ENCODE measurements at places on chromosomes 2 and 18.

DNA sequence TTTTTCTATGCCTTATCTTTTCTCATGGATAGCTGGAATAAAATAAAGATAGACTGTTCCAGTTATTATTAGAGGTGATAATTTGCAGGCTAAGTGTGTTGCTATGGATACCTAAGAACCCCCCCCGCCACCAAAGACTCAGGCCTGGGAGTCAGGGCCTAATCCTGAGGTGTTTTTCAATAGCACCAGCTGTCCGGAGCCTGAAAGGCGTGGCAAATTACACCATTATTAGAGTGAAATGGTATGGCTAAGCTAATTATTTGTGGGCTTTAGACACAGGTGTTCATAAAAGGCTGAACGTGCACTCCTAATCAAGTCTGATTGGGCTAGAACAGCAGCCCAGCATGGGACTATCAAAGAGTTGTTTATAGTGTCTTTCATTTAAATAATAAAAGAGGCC is 293.2 kb upstream of the DCC start:
- DNase-seq = no peak

GRCh38 chr2:218276986-218277755 is 6.9 kb downstream of the PNKD start:
- no peak for DNase-seq

GRCh38 chr18:26004832-26005231 is 85.6 kb downstream of the SS18 start:
- DNase-seq = no peak

DNA sequence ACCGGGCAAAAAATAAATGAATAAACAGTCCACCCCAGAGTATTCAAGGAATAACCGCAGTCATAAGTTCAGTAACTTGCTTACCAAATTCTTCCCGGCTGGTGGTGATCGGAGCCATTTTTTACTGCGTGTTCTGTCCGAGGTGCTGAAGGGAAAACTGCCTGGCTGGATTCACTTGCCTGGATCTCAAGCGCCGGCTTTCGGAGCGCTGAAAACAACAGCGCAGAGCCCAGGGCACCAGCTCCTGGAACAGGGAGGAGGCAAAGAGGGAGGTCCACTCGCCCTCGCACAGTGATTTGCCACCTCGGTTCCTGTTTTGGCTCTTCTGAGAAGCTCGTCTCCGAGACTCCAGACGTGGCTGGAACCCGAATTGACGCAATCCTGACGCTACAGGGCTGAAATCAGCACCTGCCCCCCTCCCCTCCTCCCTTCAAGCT is at the start of gene SYT4:
Gene SYT4, minus strand, starts transcription at position 327 of the 437 bp plus-strand sequence. Its CDS starts 209 bp downstream, at position 118.
- DNase-seq = peak; percentile 6

GRCh38 chr2:161166538-161167409 is 6.5 kb downstream of the TANK start:
- peak; percentile 44 for DNase-seq

- DNase-seq = no peak
Observed at GRCh38 chr2:42385225-42385624, 24.2 kb upstream of the COX7A2L start.

DNA sequence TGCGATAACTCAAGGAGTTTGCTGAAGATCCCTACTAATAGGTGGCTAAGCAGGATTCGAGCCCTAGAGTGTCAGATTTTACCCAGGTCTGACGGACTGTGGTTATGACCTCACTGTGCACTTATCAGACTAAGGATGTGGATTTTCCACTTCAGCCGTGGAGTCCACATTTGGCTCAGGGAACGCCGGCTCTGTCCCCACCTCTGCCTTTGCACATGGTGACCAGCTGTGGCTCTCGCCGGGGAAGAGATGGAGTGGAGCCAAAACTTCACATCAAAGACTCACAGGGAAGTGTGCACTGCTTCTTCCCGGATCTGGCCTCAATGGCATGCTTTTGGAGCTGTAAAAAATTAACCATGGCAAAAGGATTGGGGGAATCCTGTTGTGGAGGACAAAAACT is 249.3 kb upstream of the APCDD1 start:
- no peak for DNase-seq

GRCh38 chr2:154692927-154693326 is 5.6 kb upstream of the KCNJ3 start:
- DNase-seq = no peak

DNA sequence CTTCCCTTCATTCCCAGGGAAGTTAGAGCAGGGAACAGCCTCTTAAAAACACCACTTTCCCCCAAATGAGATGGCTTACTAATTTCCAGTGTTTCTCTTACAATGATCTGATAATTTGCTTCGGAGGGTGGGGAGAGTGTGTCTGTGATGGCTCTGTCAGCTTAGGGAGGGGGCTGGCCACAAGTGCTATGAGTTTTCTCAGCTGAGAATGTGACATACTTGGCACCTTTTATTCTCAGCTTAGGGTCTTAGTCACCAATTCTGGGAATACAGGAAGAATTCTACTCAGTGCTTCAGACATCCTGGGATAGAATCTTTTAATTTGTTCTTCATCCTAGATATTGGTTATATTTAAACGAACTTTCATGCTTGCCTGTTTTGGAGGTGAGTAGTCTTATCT is 64.4 kb downstream of the AOX1 start:
- DNase-seq = no peak

- DNase-seq = no peak
Observed at GRCh38 chr18:26497866-26498265, 50.5 kb downstream of the KCTD1 start.

DNA sequence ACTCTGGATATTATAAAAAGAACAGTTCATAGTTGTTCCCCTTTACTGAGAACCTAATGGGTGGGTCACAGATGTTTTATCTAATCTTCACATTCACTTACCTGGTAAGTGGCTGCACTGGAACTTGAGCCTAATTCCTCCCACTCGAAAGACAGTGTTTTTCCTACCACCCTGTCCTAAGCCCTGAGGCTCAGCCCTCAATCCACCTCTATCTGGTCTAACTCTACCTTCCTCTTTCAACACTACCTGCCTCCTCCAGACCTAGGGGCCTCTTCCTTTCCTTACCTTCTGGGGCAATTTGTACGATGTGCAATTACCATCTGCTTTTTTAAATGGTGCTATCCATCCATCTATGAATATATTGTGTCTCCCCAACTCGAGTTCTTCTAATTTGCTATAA is 9.7 kb upstream of the KIF3C start:
- no peak for DNase-seq

GRCh38 chr2:219028996-219029828 is 12.1 kb downstream of the CFAP65 start:
- DNase-seq = no peak

- DNase-seq = no peak
Observed at GRCh38 chr2:232335859-232336215, 42.7 kb upstream of the ALPP start.

DNA sequence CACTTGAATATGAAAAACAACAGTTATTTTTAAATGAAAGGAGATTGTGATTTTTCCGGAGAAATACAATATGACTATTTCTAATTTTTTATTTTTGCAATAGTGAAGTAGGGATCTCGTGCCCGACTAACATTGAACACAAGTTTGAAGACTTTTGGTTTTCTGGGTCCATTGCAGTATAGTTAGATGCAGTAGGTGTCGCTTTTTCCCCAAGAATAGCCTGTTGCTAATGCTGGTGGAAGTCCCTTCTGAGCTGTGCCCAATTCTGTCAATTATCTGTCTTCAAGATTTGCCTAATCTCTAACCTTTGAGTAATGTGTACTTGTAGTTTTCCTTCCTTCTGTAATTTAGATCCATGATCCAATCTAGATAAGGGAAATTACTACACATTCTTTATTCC is 36.5 kb downstream of the SEMA4F start:
- DNase-seq = no peak

DNA sequence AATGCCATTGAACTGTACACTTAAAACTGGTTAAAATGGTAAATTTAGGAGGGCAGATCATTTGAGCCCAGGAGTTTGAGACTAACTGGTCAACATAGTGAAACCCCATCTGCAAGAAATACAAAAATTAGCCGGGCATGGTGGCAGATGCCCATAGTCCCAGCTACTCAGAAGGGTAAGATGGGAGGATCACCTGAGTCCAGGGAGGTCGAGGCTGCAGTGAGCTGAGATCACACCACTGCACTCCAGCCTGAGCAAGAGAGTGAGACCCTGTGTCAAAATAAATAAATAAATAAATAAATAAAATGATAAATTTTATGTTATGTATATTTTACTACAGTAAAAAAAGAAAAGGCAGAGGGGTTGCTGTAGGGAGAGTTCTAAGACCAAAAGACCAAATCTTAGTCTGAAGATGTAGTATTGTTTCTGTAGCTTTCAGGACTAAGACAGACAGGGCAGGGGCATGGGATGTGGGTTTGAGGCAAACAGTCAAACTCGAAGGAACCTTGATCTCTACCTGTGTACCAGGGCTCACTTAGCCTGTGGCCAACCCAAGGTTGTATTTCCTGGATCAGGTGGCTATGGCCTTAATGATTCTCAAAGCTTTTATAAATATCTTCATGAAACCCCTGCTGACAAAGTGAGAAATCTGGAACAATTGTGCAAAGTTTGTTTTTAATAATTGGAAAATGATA is 316.7 kb downstream of the CYRIA start:
- no peak for DNase-seq

- no peak for DNase-seq
Observed at GRCh38 chr18:22428672-22429071, 11.0 kb upstream of the CTAGE1 start.

- peak; percentile 13 for DNase-seq
Observed at GRCh38 chr2:203328760-203329540, 756 bp downstream of the ABI2 start.

DNA sequence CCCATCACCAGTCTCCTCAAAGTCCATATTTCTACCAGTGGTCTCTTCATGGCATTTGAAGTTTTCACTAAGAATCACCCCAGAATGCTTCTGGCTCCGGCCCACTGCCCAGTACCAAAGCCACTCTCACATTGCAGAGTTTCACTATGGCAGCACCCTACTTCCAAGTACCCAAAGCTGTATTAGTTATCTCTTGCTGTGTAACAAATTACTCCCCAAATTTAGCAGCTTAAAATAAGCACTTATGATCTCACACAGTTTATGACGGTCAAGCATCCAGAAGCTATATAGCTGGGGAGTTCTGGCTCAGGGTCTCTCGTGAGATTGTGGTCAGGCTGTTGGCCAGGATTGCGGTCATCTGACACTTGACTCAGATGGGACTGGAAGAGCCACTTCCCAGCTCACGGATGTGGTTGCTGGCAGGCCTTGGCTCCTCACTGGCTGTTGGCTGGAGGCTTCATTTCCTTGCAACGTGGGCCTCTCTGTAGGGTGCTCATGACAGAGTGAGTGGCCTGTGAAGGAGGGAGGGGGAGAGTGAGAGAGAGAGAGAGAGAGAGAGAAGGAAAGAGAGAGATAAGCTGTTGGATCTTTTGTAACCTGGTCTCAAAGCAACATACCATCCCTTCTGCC is 189.5 kb downstream of the CTIF start:
- DNase-seq = no peak

GRCh38 chr2:103010751-103011150 is 248.9 kb downstream of the TMEM182 start:
- DNase-seq = no peak

DNA sequence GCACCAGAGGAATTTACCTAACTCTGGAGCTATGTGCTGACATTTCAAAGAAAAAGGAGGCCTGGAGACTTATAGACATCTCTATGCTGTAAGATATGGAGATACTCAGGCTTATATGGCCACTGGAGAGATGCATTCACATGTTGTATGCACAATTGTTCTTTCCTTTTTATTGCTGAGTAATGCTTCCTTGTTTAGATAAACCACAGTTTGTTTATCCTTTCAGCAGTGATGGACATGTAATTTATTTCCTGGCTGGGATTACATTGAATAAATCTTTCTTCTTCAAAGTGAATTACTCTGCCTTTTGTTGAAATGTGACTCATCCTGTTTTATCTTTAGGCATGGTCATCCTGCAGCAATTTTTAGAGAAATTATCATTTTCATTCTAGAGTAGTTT is 716.7 kb upstream of the GCFC2 start:
- DNase-seq = no peak

GRCh38 chr2:184534986-184535385 is 63.3 kb upstream of the ZNF804A start:
- no peak for DNase-seq

DNA sequence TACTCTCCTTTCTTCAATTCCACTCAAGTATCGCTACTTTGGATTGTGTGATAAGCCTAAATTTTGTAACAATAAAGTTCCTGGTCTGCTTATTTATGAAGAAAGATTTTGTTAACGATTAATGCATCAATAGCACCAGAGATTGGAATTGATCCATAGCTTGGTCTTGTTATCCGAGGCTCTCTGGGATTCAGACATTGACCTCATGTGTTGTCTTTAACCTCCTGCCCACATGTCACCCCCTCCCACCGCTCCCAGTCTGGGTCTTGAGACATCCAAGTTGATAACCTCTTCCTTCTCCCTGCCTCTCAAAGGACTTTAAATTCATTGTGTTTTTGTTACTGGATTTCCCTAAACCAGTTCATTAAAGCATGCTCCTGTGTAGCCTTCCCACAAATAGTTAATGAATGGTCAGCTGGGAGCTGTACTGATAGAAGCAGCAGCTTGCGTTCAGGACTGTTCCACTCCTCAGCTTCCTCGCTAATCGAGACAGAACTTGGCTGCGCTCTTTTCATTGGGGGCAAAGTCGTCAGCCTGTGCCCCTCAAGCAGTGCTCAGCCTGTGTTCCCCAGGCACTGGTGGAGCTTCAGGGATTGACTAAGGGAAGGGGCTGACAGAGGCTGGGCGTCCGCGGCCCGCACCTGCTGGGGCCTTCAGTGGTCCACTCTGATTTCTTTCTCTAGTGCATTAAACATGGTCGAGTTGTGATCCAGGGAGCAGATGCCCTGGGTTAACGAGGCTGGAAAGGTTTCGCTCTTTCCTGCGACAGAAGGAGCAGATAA is 18.9 kb downstream of the ASB1 start:
- DNase-seq = no peak

- no peak for DNase-seq
Observed at GRCh38 chr18:79385326-79385707, 10.4 kb upstream of the NFATC1 start.

- no peak for DNase-seq
Observed at GRCh38 chr18:34031810-34032209, 192.9 kb downstream of the NOL4 start.

DNA sequence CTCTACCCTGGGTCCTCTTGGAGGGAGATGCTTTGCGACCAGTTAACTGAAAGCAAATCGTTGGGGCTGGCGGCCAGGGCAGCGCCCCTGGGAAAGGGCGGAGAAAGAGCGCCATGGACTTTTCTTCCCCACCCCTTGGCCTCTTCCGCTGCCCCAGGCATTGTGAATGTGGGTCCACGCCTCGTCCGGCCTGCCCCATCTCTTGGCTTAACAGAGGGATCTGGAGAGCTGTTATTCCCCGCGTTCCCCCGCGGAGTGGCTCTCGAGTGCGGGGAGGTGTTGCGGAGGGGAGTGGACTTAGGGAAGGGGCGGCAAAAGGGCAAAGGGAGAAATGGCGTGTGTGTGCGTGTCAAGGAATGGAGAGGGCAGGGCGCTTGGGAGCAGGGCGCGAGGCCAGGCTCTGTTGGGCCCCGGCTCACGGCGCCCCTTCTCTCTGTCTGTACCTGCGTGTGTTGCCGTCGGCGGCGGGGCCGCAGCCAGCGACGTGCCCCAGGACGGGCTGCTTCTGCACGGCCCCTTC is 6.6 kb downstream of the EMX1 start:
- no peak for DNase-seq

- DNase-seq = no peak
Observed at GRCh38 chr2:224155896-224156295, 116.8 kb upstream of the SERPINE2 start.

GRCh38 chr2:201484805-201485204 is 33.3 kb downstream of the STRADB start:
- no peak for DNase-seq

GRCh38 chr2:170022692-170023091 is 155.3 kb upstream of the MYO3B start:
- DNase-seq = no peak

- no peak for DNase-seq
Observed at GRCh38 chr2:9101763-9102425, 98.4 kb upstream of the MBOAT2 start.
